Endodermal cell (in vitro differentiated cells): ENCODE measurements at places on chromosomes 6 and 20. TPM values are rescaled to one million over a fixed set of nuclear protein-coding genes. Genes with fewer than 3 reads are reported as not detected.

Gene ARFGEF3
- total RNA-seq = 14.3 to 37.2 TPM (median 15.3 TPM) in 3 replicates

GRCh38 chr6:12313992-12314589 is 23.9 kb downstream of the EDN1 start:
- H3K36me3 ChIP-seq = no peaks in the 10 kb centered on the region
- no peak for DNase-seq
- no peaks in the 10 kb centered on the region for H3K27me3 ChIP-seq

GRCh38 chr6:110558575-110558974 is 82.2 kb upstream of the SLC22A16 start:
- no peak overlapping the region for H3K27ac ChIP-seq
- H3K4me3 ChIP-seq = no peak overlapping the region
- DNase-seq = no peak
- no peaks in the 10 kb centered on the region for H3K36me3 ChIP-seq
- H3K4me1 ChIP-seq = peaks cover 1% of the 10 kb centered on the region
- H3K27me3 ChIP-seq = no peaks in the 10 kb centered on the region

Gene SLC4A11
- total RNA-seq = 11.5 and 12.4 TPM in 2 replicates

GRCh38 chr6:15505463-15505918 is 157.3 kb downstream of the DTNBP1 start:
- no peak for DNase-seq
- H3K4me1 ChIP-seq = no peaks in the 10 kb centered on the region
- no peak overlapping the region for H3K4me3 ChIP-seq
- H3K36me3 ChIP-seq = peaks cover 90% of the 10 kb centered on the region
- H3K27ac ChIP-seq = no peak overlapping the region

GRCh38 chr20:34943808-34944567 is 11.6 kb downstream of the GSS start:
- H3K27ac ChIP-seq = no peak overlapping the region
- DNase-seq = no peak
- no peaks in the 10 kb centered on the region for H3K4me1 ChIP-seq
- no peak overlapping the region for H3K4me3 ChIP-seq

DNA sequence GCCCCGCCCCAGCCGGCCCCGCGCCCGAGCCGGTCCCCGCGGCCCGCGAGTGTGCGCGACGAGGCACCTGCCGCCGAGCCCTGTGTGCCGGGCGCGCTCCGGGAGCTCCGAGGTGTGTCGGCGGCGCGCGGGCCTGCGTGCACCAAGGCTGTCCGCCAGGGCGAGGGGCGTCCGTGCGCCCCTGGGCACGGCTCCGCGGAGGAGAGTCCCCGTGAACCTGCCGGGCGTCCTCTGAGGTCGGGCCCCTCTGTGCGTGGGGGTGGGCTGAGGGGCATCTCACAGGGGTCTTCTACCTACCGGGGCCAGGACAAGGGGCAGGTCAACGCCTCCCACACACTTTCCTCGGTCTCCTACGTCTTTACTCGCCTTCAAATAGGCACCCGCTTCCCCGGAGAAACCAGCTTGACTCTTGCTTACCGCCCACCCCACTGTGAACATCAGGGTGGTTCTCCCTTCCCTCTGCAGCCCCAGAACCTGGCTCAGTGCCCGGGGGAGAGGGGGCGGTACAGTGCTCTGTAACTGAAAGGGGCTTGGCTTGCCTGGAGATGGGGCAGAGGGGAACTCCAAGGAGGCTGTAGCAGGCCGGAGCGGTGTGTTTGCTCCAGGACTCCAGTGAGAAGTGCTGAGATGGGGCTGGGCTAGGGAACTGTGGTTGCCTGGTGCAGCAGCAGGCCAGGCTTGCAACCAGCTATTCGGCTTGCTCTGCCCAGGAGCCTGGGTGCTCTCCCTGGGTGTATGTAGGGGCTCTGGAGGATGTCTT is at the start of gene SAMD10:
Gene SAMD10 (minus strand): TSS at position 86 of the 760 bp plus-strand sequence. CDS start 175 bp downstream, outside the sequence.
- peak; percentile 78 for DNase-seq
- H3K4me3 ChIP-seq = peak within 1 kb of the TSS; percentile 85
- peaks cover 9% of the 10 kb centered on the region for H3K4me1 ChIP-seq
- no peaks in the 10 kb centered on the region for H3K27me3 ChIP-seq
- H3K36me3 ChIP-seq = peaks cover 20% of the 10 kb centered on the region

- DNase-seq = peak; percentile 37
- no peak overlapping the region for H3K4me3 ChIP-seq
- H3K27ac ChIP-seq = no peak overlapping the region
- no peaks in the 10 kb centered on the region for H3K27me3 ChIP-seq
- H3K4me1 ChIP-seq = no peaks in the 10 kb centered on the region
Observed at GRCh38 chr20:16246870-16247269, 326.4 kb downstream of the KIF16B start.

Gene EBF4
- 9.4 to 12.9 TPM (median 12.1 TPM) in 3 replicates for total RNA-seq

Gene STX16
- total RNA-seq = 90.4 and 91.6 TPM in 2 replicates

DNA sequence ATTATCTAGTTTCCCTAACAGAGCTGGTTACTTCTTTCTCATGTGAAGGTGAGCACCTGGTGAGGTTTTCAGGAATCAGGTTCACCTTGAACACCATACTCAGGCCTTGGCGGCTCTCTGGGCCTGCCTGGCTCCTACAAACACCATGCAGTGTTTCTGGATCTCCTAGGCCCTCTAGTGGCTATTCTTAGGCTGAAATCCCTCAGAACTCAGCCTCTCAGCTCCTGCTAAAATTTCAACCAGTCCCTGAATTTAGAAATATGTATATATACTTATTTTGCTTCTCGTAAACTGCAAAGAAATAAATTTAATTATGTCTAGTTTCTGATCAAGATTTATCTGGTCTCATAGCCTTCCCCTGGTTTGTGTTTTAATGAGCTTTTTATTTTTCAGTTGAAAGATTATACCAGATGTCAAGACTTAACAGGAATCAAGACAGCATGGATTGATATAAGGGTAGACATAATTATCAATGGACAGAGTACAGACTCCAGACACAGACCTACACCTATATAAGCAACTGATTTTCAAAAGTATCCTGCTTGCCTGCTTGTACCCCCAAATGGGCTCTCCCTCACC is 55.9 kb downstream of the ANKEF1 start:
- DNase-seq = peak; percentile 76
- no peak overlapping the region for H3K27ac ChIP-seq
- no peaks in the 10 kb centered on the region for H3K36me3 ChIP-seq
- no peak overlapping the region for H3K4me3 ChIP-seq
- H3K27me3 ChIP-seq = no peaks in the 10 kb centered on the region

DNA sequence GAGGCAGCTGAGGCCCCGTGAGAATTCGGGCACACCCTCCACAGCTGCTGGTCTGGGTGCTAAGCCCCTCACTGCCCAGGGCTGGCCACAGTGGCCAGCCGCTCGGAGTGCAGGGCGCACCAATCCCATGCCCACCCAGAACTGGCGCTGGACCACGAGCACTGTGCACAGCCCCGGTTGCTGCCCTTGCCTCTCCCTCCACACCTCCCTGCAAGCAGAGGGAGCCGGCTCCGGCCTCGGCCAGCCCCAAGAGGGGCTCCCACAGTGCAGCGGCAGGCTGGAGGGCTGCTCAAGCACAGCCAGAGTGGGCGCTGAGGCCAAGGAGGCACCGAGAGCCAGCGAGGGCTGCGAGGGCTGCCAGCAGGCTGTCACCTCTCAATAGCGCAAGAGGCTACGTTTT is 35.0 kb downstream of the CGA start:
- H3K27ac ChIP-seq = no peak overlapping the region
- no peak overlapping the region for H3K4me3 ChIP-seq
- DNase-seq = no peak
- no peaks in the 10 kb centered on the region for H3K27me3 ChIP-seq
- H3K4me1 ChIP-seq = no peaks in the 10 kb centered on the region

Gene WFDC12
- not detected in 3 replicates for total RNA-seq

DNA sequence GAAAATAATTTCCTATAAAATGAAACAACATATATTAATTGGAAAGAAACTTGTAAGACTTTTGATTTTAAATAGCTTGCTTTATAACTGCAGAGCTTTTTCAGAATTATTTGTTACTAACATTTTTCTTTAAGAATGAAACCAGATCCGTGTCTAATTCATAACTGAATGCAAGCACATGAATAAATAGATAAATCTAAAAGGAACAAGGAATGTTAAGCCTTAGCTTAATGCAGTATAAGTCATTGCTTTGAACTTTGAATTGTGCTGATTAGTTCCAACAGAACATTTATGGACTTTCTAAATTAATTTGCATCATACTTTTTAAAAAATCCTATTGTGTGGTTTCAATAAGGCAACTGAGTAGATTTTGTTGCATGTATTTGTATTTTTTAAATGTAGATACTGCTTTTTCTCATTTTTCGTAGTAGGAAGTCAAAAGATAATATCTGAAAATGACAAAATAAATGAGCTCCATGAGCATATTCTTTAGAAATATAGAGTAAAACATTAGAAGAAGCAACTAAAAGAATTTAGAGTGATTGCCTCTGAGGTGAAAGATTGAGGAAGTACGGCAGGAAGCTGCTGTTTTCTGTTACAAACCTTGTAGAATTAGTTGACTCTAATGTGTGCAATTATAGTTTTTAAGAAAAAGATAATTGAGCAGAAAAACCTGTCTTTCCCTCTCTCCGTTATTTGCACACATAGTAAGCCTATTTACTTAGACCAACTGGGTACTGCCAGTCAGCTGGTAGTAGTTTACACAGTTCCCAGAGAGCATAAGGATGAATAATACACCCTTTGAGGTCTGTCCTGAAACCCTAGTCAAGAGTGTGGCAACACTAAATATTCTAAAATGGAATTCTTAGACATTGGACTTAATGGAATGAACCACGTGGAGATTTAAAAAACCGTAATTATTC is 32.6 kb upstream of the SLC35D3 start:
- no peak overlapping the region for H3K4me3 ChIP-seq
- DNase-seq = no peak
- H3K27ac ChIP-seq = peak overlapping the region; percentile 9
- no peaks in the 10 kb centered on the region for H3K36me3 ChIP-seq

- no peaks in the 10 kb centered on the region for H3K27me3 ChIP-seq
- no peak overlapping the region for H3K27ac ChIP-seq
- no peaks in the 10 kb centered on the region for H3K4me1 ChIP-seq
- no peak overlapping the region for H3K4me3 ChIP-seq
- no peak for DNase-seq
Observed at GRCh38 chr6:150313781-150314180, 55.0 kb upstream of the IYD start.

DNA sequence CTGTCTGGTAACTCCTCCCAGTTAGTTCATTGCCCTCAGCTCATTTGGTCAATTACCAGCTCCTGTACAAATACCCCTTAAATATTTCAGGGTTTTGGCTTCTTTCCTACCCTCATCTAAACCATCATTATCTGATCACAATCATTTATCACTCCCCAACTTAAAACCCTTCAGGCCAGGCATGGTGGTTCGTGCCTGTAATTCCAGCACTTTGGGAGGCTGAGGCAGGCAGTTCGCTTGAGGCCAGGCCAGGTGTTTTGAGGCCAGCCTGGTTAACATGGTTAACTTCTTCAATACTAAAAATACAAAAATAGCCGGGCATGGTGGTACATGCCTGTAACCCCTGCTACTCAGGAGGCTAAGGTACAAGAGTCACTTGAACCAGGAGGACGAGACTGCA is 9.4 kb downstream of the TGIF2 start:
- H3K4me1 ChIP-seq = no peaks in the 10 kb centered on the region
- H3K27me3 ChIP-seq = no peaks in the 10 kb centered on the region
- DNase-seq = no peak
- H3K4me3 ChIP-seq = no peak overlapping the region
- no peak overlapping the region for H3K27ac ChIP-seq

- H3K27me3 ChIP-seq = no peaks in the 10 kb centered on the region
- DNase-seq = no peak
- H3K36me3 ChIP-seq = no peaks in the 10 kb centered on the region
- no peak overlapping the region for H3K27ac ChIP-seq
- no peak overlapping the region for H3K4me3 ChIP-seq
- H3K4me1 ChIP-seq = peaks cover 12% of the 10 kb centered on the region
Observed at GRCh38 chr6:25336996-25337395, 57.8 kb downstream of the CARMIL1 start.

Gene CFB
- 0.51 to 0.66 TPM in 2 of 3 replicates, not detected in the other for total RNA-seq

Gene RAET1L
- total RNA-seq = not detected in 3 replicates

GRCh38 chr6:43897571-43898302 is 127.7 kb downstream of the VEGFA start:
- DNase-seq = no peak
- H3K4me3 ChIP-seq = no peak overlapping the region
- peaks cover 31% of the 10 kb centered on the region for H3K4me1 ChIP-seq

GRCh38 chr6:39314273-39314795 is at the start of gene KCNK17:
KCNK17 (minus strand) TSS chr6:39314419; CDS start chr6:39314320, 99 bp downstream.
- peaks cover 82% of the 10 kb centered on the region for H3K27me3 ChIP-seq
- no peak for DNase-seq
- peak within 1 kb of the TSS; percentile 74 for H3K4me3 ChIP-seq
- no peaks in the 10 kb centered on the region for H3K4me1 ChIP-seq

- no peaks in the 10 kb centered on the region for H3K4me1 ChIP-seq
- H3K4me3 ChIP-seq = no peak overlapping the region
- H3K27me3 ChIP-seq = no peaks in the 10 kb centered on the region
- H3K36me3 ChIP-seq = no peaks in the 10 kb centered on the region
- H3K27ac ChIP-seq = peak overlapping the region; percentile 24
Observed at GRCh38 chr20:25310921-25311728, 63.2 kb downstream of the PYGB start.

- DNase-seq = no peak
- H3K36me3 ChIP-seq = no peaks in the 10 kb centered on the region
- no peak overlapping the region for H3K27ac ChIP-seq
- H3K27me3 ChIP-seq = no peaks in the 10 kb centered on the region
- H3K4me1 ChIP-seq = peaks cover 6% of the 10 kb centered on the region
Observed at GRCh38 chr6:41497994-41498393, 48.2 kb upstream of the FOXP4 start.

Gene MAS1
- total RNA-seq = not detected in 2 replicates

Gene EDN3
- 0.20 TPM in 1 of 2 replicates, not detected in the other for total RNA-seq

GRCh38 chr6:166567107-166567506 is 19.4 kb downstream of the RAMACL start:
- H3K4me3 ChIP-seq = no peak overlapping the region
- H3K36me3 ChIP-seq = no peaks in the 10 kb centered on the region
- no peak for DNase-seq
- H3K27ac ChIP-seq = no peak overlapping the region
- no peaks in the 10 kb centered on the region for H3K27me3 ChIP-seq

- no peaks in the 10 kb centered on the region for H3K4me1 ChIP-seq
- H3K36me3 ChIP-seq = no peaks in the 10 kb centered on the region
- DNase-seq = no peak
- no peaks in the 10 kb centered on the region for H3K27me3 ChIP-seq
Observed at GRCh38 chr6:49326347-49326746, 136.7 kb downstream of the MMUT start.

Gene PI16
- total RNA-seq = not detected in 2 replicates

GRCh38 chr6:16944596-16944995 is 157.3 kb upstream of the STMND1 start:
- no peak overlapping the region for H3K4me3 ChIP-seq
- no peaks in the 10 kb centered on the region for H3K36me3 ChIP-seq
- no peak for DNase-seq
- no peak overlapping the region for H3K27ac ChIP-seq

GRCh38 chr6:87929843-87930288 is 117.8 kb upstream of the SPACA1 start:
- peaks cover 11% of the 10 kb centered on the region for H3K4me1 ChIP-seq
- DNase-seq = peak; percentile 96
- H3K4me3 ChIP-seq = no peak overlapping the region
- H3K27me3 ChIP-seq = no peaks in the 10 kb centered on the region
- no peak overlapping the region for H3K27ac ChIP-seq

Gene CRYBG1
- total RNA-seq = 2.7 and 2.8 TPM in 2 replicates

- H3K27me3 ChIP-seq = peaks cover 32% of the 10 kb centered on the region
- no peaks in the 10 kb centered on the region for H3K4me1 ChIP-seq
- no peaks in the 10 kb centered on the region for H3K36me3 ChIP-seq
- no peak overlapping the region for H3K27ac ChIP-seq
- DNase-seq = no peak
Observed at GRCh38 chr20:33172781-33173180, 4.8 kb downstream of the BPIFA2 start.

- peaks cover 17% of the 10 kb centered on the region for H3K27me3 ChIP-seq
- DNase-seq = no peak
- no peaks in the 10 kb centered on the region for H3K36me3 ChIP-seq
- no peaks in the 10 kb centered on the region for H3K4me1 ChIP-seq
- no peak overlapping the region for H3K4me3 ChIP-seq
- H3K27ac ChIP-seq = no peak overlapping the region
Observed at GRCh38 chr20:64176971-64177370, 12.7 kb downstream of the MYT1 start.

Gene CD164
- total RNA-seq = 126 TPM in 2 replicates
